ENCODE measurements at places on chromosomes 7 and 10. TPM values are rescaled to one million over a fixed set of nuclear protein-coding genes. Genes with fewer than 3 reads are reported as not detected.

The SPACDR gene
- not detected for total RNA-seq

GRCh38 chr7:113519472-113519871 is 399.3 kb downstream of the PPP1R3A start:
- no peak overlapping the region for H3K4me3 ChIP-seq
- H3K36me3 ChIP-seq = no peaks in the 10 kb centered on the region

The TRPV6 gene
- 0.19 TPM for total RNA-seq

- no peak overlapping the region for H3K27ac ChIP-seq
- no peak overlapping the region for H3K4me3 ChIP-seq
- no peaks in the 10 kb centered on the region for H3K4me1 ChIP-seq
Measured at GRCh38 chr7:145050415-145050814, 214.6 kb upstream of the TPK1 start.

- no peaks in the 10 kb centered on the region for H3K4me1 ChIP-seq
- H3K27me3 ChIP-seq = no peaks in the 10 kb centered on the region
- H3K4me3 ChIP-seq = no peak overlapping the region
- H3K27ac ChIP-seq = no peak overlapping the region
- H3K36me3 ChIP-seq = no peaks in the 10 kb centered on the region
Measured at GRCh38 chr10:17742918-17743317, 9.1 kb upstream of the TMEM236 start.

The TPK1 gene
- total RNA-seq = 6.4 TPM

The HOXA5 gene
- 0.24 TPM for total RNA-seq
